ENCODE measurements at places on chromosomes 13 and 19. TPM values are rescaled to one million over a fixed set of nuclear protein-coding genes. Genes with fewer than 3 reads are reported as not detected.

GRCh38 chr13:89113744-89114143 lies 1442.6 kb downstream of the SLITRK5 start:
- peak overlapping the region; percentile 20 for H3K4me3 ChIP-seq
- H3K4me1 ChIP-seq: peaks cover 17% of the 10 kb centered on the region
- no peak for DNase-seq
- no peaks in the 10 kb centered on the region for H3K36me3 ChIP-seq
- H3K27me3 ChIP-seq: no peaks in the 10 kb centered on the region
- H3K27ac ChIP-seq: 0 out of 2 replicates have a peak overlapping the region, but pooled peaks have one; percentile 27

DNA sequence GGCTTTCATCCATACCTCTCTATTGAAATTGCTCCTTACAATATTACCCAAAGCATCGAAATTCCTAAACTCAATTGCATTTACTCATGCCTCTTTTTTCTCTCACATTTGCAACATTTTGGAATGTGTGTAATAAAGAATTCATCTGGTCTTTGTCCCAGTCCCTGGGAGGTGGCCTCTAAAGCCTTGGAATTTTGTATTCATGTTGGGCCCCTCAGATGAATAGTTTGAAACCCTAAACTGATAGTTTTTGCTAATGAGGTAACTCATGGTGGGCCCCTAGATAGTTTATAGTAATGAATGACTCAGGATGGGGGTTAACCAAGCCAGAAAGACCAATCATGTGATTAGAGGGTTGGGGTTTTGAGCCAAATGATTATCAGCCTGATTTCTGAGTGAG lies 490.4 kb downstream of the DIAPH3 start:
- H3K36me3 ChIP-seq: no peaks in the 10 kb centered on the region
- H3K4me1 ChIP-seq: peaks cover 36% of the 10 kb centered on the region
- no peak overlapping the region for H3K4me3 ChIP-seq
- DNase-seq: no peak

GRCh38 chr13:26411206-26411605 lies 146.3 kb upstream of the WASF3 start:
- DNase-seq: no peak
- no peaks in the 10 kb centered on the region for H3K36me3 ChIP-seq
- no peak overlapping the region for H3K27ac ChIP-seq
- no peaks in the 10 kb centered on the region for H3K27me3 ChIP-seq
- peaks cover 4% of the 10 kb centered on the region for H3K4me1 ChIP-seq

The MISP gene
- total RNA-seq: 0.70 TPM

The GGN gene
- 3.1 TPM for total RNA-seq

Measured in WTC11 (cell line).